ENCODE measurements at places on chromosomes 11 and 22. TPM values are rescaled to one million over a fixed set of nuclear protein-coding genes. Genes with fewer than 3 reads are reported as not detected.

IL18 gene
- polyA plus RNA-seq: 0.28 TPM

SOX6 gene
- 0.03 TPM for polyA plus RNA-seq

OSBPL5 gene
- 7.8 TPM for polyA plus RNA-seq

- peaks cover 3% of the 10 kb centered on the region for H3K4me1 ChIP-seq
- H3K27ac ChIP-seq: peak overlapping the region; percentile 48
- H3K27me3 ChIP-seq: no peaks in the 10 kb centered on the region
- peak overlapping the region; percentile 72 for H3K4me3 ChIP-seq
- DNase-seq: no peak
Measured at GRCh38 chr11:85628771-85629341, 463 bp downstream of the TMEM126B start.

DNA sequence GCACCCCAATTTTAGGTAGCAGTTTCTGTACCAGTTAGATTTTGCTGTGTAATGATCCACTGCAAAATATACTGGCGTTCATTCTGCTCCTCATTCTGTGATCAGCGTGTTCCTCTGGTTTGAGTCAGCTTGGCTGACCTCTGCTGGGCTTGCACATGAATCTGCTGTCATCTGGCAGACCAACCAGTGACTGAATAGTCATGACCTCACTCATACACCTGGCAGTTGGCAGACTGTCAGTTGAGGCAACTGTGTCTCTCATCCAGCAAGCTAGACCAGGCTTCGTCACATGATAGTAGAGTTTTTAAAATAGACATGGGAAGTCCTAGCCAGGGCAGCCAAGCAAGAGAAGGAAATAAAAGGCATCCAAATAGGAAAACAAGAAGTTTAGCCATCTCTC is 316.3 kb upstream of the LARGE1 start:
- H3K27ac ChIP-seq: no peak overlapping the region
- H3K36me3 ChIP-seq: no peaks in the 10 kb centered on the region
- H3K27me3 ChIP-seq: no peaks in the 10 kb centered on the region
- no peaks in the 10 kb centered on the region for H3K4me1 ChIP-seq
- DNase-seq: no peak

DNA sequence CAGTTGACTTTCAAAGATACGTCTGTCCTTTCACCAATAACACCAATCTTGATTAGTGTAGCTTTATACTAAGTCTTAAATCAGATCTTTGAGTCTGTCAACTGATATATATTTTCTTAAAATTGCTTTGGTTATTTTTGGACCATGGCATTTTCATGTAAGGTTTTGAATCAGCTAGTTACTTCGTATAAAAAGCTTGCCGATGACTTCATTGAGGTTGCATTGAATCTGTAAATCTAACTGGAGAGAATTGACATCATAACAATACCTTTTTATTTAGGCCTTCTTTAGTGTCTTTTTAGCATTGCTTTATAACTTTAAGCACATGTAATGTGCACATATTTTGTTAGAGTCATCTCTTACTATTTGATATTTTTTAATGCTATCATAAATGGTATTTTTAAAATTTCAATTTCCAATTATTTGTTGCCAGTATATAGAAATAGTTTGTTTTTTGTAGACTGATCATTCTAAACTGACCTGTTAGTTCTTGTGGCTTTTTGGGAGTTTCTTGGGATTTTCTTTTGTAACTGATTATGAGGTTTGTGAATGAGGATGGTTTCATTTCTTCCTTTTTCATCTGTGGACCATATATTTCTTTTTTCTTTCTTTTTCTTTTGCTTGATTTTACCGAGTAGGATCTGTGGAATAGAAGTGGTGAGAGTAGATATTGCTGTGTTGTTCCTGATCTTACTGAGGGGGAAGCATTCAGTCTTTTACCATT is 61.4 kb downstream of the DDX10 start:
- H3K4me1 ChIP-seq: peaks cover 8% of the 10 kb centered on the region
- H3K36me3 ChIP-seq: peaks cover 33% of the 10 kb centered on the region
- no peak overlapping the region for H3K27ac ChIP-seq
- H3K4me3 ChIP-seq: no peak overlapping the region
- DNase-seq: no peak

DNA sequence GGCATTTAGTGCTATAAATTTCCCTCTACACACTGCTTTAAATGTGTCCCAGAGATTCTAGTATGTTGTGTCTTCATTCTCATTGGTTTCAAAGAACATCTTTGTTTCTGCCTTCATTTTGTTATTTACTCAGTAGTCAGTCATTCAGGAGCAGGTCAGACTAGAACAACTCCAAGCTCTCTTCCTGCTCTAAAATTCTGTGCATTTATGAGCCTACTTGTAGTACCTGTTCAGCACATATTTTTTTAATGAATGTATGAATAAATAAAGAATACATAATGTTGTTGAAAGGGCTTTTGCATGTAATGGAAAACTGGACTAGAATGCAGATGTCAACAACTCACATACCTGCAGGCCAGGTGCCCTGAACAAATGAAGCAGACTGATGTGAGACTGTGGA is 13.7 kb upstream of the HEPHL1 start:
- no peak overlapping the region for H3K4me3 ChIP-seq
- H3K36me3 ChIP-seq: no peaks in the 10 kb centered on the region
- no peak for DNase-seq
- H3K27me3 ChIP-seq: no peaks in the 10 kb centered on the region
- H3K27ac ChIP-seq: no peak overlapping the region

DNA sequence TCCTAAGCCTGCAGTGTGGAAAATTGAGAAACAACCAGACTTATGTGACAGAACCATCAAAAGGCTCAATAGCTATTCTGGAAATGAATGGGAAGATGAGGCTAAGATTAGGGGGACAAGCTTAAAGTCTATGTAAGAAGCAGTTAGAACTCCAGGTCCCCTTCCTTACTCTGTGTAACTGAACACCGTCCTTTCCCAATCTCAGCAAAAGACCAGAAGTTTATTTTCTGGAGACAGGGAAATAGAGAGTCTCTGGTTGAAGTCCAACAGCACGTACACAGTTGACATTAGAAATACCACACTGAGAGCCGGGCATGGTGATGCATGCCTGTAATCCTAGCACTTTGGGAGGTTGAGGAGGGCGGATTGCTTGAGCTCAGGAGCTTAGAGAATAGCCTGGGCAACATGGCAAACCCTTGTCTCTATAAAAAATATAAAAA is 93.9 kb downstream of the CD44 start:
- no peak overlapping the region for H3K27ac ChIP-seq
- no peaks in the 10 kb centered on the region for H3K4me1 ChIP-seq
- no peak for DNase-seq

DNA sequence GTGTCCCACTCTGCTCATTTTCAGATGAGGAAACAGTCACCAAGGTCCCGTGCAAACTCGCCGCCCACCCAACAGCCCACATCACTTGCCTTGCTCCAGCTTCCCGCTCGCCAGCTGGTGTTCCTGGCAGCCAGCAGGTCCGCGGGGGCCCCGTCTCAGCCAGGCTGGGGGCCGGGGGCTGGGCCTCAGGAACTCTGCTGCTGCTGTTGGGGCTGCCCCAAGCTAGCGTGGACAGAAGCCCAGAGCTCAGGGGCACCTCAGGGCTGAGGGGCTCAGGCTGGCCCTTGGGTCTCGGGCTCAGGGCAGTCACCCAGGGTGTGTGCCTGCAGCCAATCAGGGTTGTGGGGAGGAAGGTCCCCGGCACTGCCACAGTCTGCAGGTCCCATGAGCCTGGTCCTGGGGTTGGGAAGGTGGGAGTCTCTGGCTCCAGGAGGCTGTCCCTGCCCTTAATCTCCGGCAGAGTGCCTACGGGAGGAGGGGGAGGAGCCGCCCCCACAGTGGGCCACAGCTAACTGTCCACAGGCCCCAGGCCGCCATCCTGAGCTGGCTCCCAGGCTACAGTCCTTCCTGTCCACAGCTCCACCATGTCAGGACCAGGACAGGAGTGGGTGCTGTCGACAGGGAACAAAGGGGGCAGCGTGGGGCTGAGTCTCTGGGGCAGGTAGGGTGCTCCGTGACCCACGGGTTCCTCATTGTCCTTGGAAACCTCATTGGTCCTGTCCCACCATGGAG is 65.2 kb downstream of the ARFGAP3 start:
- H3K36me3 ChIP-seq: peaks cover 4% of the 10 kb centered on the region
- no peak overlapping the region for H3K27ac ChIP-seq

GRCh38 chr11:73520353-73521061 is 77.4 kb downstream of the FAM168A start:
- H3K4me3 ChIP-seq: no peak overlapping the region
- no peaks in the 10 kb centered on the region for H3K27me3 ChIP-seq

DNA sequence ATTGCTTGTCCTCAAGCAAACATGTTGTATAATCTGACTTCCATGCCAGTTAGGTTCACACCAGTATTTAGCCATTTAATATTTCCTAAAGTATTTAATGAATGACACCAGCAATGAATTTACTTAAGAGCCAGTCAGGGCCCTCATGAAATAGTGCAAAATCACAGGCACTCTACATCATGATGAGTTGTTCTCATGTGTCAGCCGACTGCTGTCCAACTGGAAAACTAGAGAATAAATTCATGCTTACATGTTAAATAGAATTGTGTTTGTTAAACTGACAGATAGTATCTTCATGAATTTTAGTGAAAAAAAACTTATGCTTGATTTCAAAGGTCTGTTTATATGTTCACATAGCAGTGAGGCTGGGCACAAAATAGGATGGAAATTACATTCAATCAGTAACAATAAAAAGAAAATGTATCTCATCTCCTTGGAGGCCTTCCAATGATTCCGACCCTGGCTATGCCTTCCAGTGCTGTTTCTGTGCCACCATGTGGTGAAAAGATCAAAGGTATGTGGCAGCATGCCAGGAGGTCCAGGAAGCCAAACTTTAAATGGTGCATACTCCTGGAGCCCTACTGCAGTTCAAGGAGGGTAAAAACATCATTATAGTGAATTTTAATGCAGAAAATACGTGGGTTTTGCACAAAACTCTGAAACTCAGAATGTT is 45.2 kb downstream of the CTSC start:
- no peak overlapping the region for H3K4me3 ChIP-seq
- H3K36me3 ChIP-seq: peaks cover 2% of the 10 kb centered on the region
- peak overlapping the region; percentile 47 for H3K27ac ChIP-seq

DNA sequence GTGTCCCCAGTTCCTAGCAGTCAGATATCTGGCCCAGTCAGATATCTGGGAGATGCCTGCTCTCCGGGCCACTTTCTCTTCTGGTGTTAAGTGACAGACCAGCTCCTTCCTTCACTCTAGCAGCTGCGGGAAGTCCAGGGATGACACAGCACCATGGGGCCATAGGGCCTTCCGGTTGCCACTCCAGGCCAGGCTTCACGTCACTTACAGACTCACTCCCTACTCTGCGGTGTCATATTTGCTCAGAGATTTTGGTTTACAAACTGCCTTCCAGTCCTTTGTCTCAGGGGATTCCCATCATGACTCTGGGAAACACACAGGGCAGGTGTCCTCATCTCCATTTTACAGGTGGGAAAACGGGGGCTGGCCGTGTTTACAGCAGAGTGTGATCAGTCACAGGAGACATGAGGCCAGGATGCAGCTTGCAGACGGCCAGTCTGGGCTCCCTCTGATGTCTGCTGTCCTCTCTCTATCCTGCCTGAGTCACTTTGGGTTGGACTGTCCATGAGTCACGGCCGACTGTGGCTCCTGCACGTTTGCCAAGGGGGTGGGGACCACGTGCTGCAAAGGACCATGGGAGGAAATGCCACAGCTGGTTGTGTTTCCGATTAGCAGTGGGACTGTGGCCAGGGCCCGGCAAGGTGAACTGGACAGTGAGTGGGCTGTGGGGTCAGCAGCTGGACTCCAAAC is 8.2 kb upstream of the TBC1D22A start:
- peak overlapping the region; percentile 25 for H3K4me3 ChIP-seq
- no peaks in the 10 kb centered on the region for H3K27me3 ChIP-seq
- peak; percentile 68 for DNase-seq
- no peaks in the 10 kb centered on the region for H3K36me3 ChIP-seq
- H3K27ac ChIP-seq: peak overlapping the region; percentile 93

Measured in SK-N-SH (cell line).